Activated naive CD8-positive, alpha-beta T cell treated with anti-CD3 and anti-CD28 coated beads for 36 hours (primary cell): ENCODE measurements at places on chromosomes 12 and 14. TPM values are rescaled to one million over a fixed set of nuclear protein-coding genes. Genes with fewer than 3 reads are reported as not detected.

DNA sequence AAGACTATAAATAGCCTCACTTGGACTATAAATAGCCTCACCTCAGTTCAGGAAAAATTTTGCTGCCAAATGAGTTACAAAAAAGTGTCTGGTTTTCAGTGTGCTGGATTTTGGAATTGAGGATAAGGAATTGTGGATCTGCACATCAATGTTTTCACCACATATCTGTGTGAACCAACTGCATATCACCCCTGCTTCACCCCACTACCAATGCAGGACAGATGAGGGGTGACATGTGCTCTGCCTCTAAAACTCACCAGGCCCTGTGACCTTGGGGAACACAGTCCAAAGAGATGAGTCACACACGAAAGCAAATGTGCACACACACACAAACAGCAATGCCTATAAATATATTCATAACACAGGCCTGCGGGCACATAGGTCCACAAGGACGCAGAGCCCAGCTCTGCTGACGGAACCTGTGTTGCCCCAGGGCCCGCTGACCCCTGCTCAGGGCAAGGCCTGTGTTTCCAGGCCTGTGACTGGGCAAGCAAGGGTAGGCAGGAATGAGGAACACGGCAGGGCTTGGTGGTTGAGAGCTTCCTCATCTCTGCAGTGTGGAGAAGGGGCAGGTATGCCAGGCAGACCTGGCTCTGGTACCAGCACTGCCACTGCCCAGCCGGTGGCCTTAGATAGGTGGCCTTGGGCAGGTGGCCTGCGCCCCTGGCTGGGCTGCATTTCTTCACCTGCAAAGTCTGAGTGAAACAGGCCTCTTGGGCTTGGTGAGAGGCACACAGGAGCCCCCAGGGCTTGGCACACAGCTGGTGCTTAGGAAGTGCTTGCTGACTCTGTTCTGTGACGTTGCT, 82.4 kb downstream of the ARL6IP4 start:
- no peaks in the 10 kb centered on the region for H3K27me3 ChIP-seq
- H3K4me1 ChIP-seq = peaks cover 49% of the 10 kb centered on the region
- no peak overlapping the region for H3K27ac ChIP-seq
- no peak for DNase-seq

DNA sequence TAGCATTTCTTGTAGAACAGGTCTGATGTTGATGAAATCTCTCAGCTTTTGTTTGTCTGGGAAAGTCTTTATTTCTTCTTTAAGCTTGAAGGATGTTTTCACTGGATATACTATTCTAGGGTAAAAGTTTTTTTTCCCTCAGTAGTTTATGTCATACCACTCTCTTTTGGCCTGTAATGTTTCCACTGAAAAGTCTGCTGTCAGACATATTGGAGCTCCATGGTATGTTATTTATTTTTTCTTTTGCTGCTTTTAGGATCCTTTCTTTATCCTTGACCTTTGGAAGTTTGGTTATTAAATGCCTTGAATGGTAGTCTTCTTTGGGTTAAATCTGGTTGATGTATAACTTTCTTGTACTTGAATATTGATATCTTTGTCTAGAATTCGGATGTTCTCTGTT, 306.1 kb downstream of the FUT8 start:
- no peaks in the 10 kb centered on the region for H3K27me3 ChIP-seq
- no peak for DNase-seq
- H3K27ac ChIP-seq = no peak overlapping the region

DNA sequence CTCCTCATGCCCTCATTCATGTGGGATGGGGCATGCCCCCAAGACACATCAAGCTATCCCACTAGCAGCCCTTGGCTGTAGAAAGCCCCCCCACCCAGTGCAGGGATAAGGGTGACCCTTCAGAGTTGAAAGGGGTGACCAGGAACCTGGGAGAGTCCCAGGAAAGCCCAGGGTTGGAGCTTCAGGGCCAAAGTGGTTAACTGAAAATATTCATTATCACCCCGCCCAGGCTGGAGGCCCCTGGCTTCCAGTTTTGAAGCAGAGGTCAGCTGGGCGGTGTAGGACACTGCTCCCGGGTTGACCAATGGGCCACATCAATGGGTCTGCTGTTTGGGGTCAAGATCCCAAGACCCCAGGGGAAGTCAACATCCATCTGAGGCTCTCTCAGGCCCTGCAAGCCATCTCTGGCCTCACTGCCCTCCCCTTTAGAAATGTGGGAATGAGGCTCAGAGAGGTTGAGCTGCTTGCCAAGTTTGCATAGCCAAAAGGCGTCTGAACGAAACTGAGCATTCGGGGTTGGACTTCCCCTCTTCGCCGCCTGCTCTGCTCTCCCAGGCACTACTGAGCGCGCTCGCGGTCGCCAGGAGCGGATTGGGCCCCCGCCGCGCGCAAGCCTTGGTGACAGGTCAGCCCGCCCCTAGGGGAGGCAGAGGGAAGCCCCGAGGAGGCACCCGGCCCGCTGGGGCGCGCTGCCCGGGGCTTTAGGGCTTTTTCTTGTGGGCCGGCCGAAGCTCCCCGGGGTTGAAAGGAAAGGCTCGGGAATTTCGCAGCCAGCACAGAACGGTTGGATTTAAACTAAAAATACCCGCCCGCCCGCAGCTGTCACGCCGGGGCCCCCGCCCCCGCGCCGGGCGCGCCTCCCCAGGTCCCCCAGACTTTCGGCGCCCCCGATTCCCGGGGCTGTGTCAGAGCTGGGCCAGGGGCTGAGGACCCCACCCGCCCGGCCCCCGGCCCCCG, 576 bp downstream of the SYNE3 start:
- H3K27me3 ChIP-seq = no peaks in the 10 kb centered on the region
- H3K36me3 ChIP-seq = peaks cover 10% of the 10 kb centered on the region
- H3K4me1 ChIP-seq = peaks cover 61% of the 10 kb centered on the region
- peak; percentile 92 for DNase-seq
- H3K4me3 ChIP-seq = peak overlapping the region; percentile 90

- peak overlapping the region; percentile 94 for H3K4me3 ChIP-seq
- DNase-seq = peak; percentile 16
- peaks cover 38% of the 10 kb centered on the region for H3K36me3 ChIP-seq
- H3K27me3 ChIP-seq = peaks cover 5% of the 10 kb centered on the region
These were observed 581 bp downstream of the PAPOLA start for GRCh38 chr14:96502621-96503305.

DNA sequence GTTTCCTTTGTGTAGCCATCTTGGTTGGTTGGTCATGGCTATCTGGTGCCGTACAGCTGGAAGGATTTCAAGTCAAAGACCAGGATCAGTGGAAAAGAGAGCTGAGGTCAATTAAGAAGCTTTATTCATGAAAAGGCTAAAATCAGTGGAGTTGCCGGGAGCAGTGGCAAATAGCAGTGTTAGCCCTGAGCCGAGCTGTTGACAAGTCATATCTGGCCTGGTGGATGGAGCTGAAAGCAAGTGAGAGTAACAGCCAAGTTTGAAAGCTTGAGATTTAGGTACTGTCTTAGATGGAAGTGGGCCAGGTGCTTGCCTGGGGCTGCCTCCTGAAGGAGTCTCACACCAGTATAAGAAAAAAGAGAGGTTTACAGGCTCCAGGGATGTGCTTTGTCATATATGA, 9.0 kb downstream of the BATF start:
- no peaks in the 10 kb centered on the region for H3K27me3 ChIP-seq
- peaks cover 64% of the 10 kb centered on the region for H3K36me3 ChIP-seq
- peaks cover 40% of the 10 kb centered on the region for H3K4me1 ChIP-seq
- DNase-seq = no peak
- H3K27ac ChIP-seq = no peak overlapping the region
- H3K4me3 ChIP-seq = no peak overlapping the region

Gene FSCB
- not detected for total RNA-seq

Gene C12orf54
- total RNA-seq = not detected

- H3K4me1 ChIP-seq = no peaks in the 10 kb centered on the region
- no peaks in the 10 kb centered on the region for H3K27me3 ChIP-seq
- H3K27ac ChIP-seq = no peak overlapping the region
These were observed 97.3 kb upstream of the RBM19 start for GRCh38 chr12:114063435-114063834.

Gene GLIPR1L1
- total RNA-seq = not detected

DNA sequence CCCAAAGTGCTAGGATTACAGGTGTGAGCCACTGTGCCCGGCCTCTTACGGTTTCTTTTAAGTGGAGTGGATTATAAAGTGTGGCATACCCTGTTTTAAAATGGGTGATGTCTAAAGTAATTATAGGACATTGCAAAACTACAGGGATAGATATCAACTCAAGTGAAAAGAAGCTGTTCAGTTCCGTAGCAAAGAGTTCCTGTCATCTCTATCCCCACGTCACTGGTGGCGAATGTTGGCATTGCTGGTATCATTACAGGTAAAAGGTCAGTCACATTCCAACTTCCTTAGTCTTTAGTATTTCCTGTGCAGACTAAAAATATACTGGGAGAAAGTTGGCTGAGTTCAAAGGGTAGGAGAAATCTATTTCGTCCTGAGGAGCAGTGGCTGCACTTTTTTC, 95.6 kb upstream of the SLC38A2 start:
- no peaks in the 10 kb centered on the region for H3K27me3 ChIP-seq
- no peak overlapping the region for H3K27ac ChIP-seq
- peaks cover 26% of the 10 kb centered on the region for H3K4me1 ChIP-seq
- H3K36me3 ChIP-seq = peaks cover 4% of the 10 kb centered on the region
- DNase-seq = no peak
- H3K4me3 ChIP-seq = no peak overlapping the region

Gene RND1
- total RNA-seq = 3.1 TPM

Gene CCDC197
- total RNA-seq = not detected

GRCh38 chr12:28369483-28369882, 179.2 kb downstream of the CCDC91 start:
- H3K27ac ChIP-seq = peak overlapping the region; percentile 28
- no peaks in the 10 kb centered on the region for H3K27me3 ChIP-seq
- DNase-seq = no peak
- peaks cover 87% of the 10 kb centered on the region for H3K36me3 ChIP-seq
- peaks cover 2% of the 10 kb centered on the region for H3K4me1 ChIP-seq
- H3K4me3 ChIP-seq = no peak overlapping the region

DNA sequence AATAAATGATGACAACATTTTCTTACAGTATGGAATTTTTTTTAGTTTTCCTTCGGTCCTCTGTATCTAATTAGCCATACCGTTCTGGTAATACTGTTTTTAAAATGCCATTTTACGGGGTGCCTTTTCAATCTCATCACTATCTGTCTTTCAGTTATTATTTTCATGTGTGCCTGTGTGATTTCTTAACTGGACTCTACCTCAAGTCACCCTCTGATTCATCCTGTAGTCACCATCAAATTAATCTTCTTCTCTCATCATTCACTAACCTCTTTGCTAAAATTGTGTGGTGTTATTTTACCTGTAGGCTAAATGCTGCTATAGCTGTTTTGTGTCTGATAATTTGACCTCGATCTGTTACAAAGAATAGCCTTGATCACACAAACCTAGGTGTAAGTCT, 16.0 kb upstream of the CCT2 start:
- H3K4me3 ChIP-seq = no peak overlapping the region
- peaks cover 4% of the 10 kb centered on the region for H3K4me1 ChIP-seq
- H3K27me3 ChIP-seq = no peaks in the 10 kb centered on the region
- DNase-seq = no peak
- H3K36me3 ChIP-seq = peaks cover 7% of the 10 kb centered on the region

- H3K4me1 ChIP-seq = no peaks in the 10 kb centered on the region
- H3K27ac ChIP-seq = no peak overlapping the region
- H3K4me3 ChIP-seq = no peak overlapping the region
- H3K27me3 ChIP-seq = no peaks in the 10 kb centered on the region
These were observed 140.0 kb downstream of the KICS2 start for GRCh38 chr12:64082116-64082515.

Gene CIROP
- not detected for total RNA-seq

GRCh38 chr12:49946497-49946896, 4.0 kb upstream of the AQP2 start:
- no peaks in the 10 kb centered on the region for H3K27me3 ChIP-seq
- H3K27ac ChIP-seq = no peak overlapping the region
- no peak for DNase-seq
- H3K4me3 ChIP-seq = no peak overlapping the region

DNA sequence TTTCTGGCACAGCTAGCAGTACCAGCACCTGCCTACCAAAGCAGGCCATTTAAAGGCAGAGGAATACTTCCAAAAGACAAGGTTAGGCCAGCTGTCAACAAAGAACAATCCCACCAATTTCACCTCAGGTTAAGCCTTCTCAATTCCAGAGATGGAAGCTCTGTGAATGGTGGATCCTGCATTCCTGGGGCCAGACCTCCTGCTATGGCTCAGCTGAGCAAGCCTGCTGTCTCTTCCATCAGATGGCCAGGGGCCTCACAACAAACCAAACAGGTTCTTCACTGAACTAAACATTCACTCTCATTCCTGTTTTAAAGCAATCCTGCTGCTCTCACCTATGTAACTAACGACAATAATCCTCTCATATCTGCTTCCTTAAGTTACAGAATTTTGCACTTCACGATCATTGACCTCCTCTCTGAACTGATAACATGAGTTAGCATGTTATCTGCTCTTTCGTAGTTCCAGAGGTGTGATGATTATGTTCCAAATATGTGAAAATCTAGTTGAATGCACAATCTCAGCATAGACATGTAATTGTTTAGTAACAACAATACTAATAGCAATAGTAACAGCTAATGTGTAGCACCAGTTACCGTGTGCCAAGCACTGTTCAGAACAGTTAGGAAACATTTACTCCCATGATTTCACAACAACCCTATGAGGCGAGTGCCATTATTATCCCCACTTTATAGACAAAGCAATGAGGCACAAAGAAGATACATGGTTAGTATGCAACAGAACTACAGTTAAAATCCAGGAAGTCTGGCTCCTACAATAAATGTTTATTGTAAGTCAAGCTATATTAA, 73.2 kb downstream of the SLC2A13 start:
- H3K36me3 ChIP-seq = no peaks in the 10 kb centered on the region
- H3K4me1 ChIP-seq = peaks cover 4% of the 10 kb centered on the region
- H3K27ac ChIP-seq = no peak overlapping the region
- no peak for DNase-seq
- H3K27me3 ChIP-seq = no peaks in the 10 kb centered on the region

Gene TAS2R50
- 0.37 TPM for total RNA-seq

DNA sequence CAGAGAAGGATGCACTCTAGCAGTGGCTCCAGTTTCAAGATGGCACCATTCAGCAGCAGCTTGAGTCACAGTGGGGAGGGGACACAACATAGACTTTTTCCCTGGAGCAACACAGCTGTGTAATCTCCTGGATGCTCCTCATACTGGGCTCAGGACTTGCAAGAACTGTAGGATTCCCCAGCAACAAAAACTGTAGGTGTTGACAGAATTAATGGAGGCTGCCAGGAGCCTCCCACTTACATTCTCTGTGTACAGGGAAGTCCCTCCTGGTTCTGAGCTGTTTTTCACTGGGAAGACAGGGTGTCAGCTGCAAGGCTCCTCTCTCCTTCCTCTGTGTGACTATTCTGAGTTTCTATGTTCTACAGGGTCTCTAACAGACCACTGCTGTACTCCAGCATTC, 217.9 kb downstream of the KIF21A start:
- no peak overlapping the region for H3K4me3 ChIP-seq
- no peak for DNase-seq
- H3K4me1 ChIP-seq = no peaks in the 10 kb centered on the region
- no peak overlapping the region for H3K27ac ChIP-seq
- no peaks in the 10 kb centered on the region for H3K36me3 ChIP-seq

GRCh38 chr12:47270782-47271664, 191.3 kb upstream of the AMIGO2 start:
- no peaks in the 10 kb centered on the region for H3K27me3 ChIP-seq
- peaks cover 79% of the 10 kb centered on the region for H3K4me1 ChIP-seq
- H3K36me3 ChIP-seq = peaks cover 17% of the 10 kb centered on the region
- DNase-seq = peak; percentile 35
- peak overlapping the region; percentile 59 for H3K4me3 ChIP-seq
